Frontal cortex (tissue), 4 donors: ENCODE measurements at places on chromosomes 12 and 14.

GRCh38 chr14:100436745-100437406, 113.7 kb downstream of the SLC25A47 start:
- no peak for DNase-seq

DNA sequence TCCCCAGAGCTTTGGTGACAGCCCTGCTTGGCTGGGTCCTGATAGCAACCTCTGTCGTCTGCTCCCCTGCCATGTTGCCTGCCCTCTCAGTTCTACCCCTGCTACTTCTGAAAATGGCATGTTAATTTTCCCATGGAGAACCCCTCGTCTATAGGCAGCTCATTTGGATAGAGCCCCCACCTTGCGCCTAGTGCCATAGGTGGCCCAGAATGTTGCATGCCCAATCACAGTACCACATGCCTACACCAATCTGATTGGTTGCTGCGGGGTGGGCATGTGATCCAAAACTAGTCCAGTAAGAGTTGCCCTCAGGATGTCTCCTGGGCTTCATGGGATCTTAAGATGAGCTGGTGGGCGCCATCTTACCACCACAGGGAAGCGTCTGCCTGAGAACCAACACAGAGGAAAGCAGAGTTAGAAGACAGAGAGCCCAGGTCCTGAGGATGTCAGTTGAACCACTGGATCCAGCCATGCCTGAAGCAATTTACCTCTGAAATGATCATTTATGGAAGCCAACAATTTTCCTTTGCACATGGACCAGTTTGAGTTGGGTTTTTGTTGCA, 85.7 kb downstream of the PAPOLA start:
- DNase-seq: no peak

GRCh38 chr14:81245771-81246170, 25.0 kb upstream of the GTF2A1 start:
- DNase-seq: no peak

DNA sequence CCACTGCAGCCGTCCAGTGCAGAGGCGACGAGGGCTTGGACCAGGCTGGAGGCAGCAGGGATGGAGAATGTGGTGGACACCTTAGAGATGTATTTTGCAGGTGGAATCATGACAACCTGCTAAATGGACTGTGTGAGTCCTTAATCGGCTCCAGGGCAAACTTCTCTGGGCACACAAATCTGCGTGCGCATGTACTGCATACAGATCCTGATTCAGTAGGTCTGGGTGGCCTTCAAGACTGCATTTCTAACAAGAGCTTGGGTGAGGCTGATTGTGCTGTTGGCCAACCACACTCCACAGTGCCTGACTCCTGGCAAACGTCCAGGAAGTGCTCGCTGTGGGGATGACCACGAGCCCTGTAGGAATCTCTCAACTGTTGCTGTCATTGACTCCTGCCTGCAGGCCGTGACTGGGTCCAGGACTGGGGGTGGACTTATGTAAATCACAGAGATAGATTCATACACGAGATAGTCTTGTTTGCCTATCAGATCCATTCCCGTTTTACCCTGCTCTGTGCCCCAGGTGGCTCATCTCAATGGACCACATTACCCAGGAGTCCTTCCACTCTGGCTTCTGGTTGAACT, 27.2 kb downstream of the JDP2 start:
- no peak for DNase-seq

DNA sequence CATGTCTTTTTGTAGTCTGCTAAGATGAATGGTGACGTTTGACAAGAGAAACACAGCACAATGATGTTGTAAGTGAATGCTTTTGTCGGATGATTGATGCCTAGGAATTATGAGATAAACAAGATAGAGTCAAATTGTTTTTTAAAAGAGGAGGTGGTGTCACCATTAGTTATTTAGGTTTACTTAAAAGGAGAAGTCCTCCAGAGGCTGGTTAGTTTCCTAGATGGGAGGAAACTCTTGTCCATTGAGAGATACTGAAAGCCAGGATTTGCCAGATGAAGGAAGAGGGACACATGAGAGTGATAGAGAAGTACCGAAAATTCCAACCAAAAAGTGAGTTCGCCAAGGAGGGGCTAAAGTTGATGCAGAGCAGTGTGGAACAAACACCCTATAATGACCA, at the start of gene OR10G2:
TSS of gene OR10G2 (minus strand) at position 101 of the 400 bp plus-strand sequence. CDS start at position 3, 98 bp downstream.
- no peak for DNase-seq

- no peak for DNase-seq
Measured at GRCh38 chr12:49646871-49647654, 23.7 kb downstream of the PRPF40B start.

GRCh38 chr12:3995306-3995705, 122.1 kb upstream of the PARP11 start:
- DNase-seq: no peak

- no peak for DNase-seq
Measured at GRCh38 chr14:49769581-49770211, 1.7 kb downstream of the KLHDC2 start.

- no peak for DNase-seq
Measured at GRCh38 chr14:73342670-73343069, 105.4 kb downstream of the PAPLN start.

DNA sequence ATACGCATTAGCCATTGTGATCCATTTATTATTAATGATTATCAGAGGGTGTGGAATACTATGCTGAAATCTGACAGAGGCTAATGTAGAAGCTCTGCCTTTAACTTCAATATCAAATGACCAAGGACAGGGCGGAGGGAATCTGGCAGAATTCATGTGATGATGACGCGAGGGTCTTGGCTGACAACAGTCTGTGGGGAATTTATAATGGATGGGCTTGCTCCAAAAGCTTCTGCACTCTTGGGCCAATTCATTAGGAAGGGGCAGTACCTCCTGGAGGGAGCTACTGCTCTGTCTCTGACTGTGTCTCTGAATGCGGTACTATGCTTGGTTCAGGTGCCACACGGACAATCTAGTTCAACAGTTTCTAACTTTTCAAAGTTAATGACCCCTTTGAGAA, 46.2 kb downstream of the GALNT8 start:
- DNase-seq: no peak

- DNase-seq: no peak
Measured at GRCh38 chr14:65866448-65866847, 453.9 kb downstream of the FUT8 start.

DNA sequence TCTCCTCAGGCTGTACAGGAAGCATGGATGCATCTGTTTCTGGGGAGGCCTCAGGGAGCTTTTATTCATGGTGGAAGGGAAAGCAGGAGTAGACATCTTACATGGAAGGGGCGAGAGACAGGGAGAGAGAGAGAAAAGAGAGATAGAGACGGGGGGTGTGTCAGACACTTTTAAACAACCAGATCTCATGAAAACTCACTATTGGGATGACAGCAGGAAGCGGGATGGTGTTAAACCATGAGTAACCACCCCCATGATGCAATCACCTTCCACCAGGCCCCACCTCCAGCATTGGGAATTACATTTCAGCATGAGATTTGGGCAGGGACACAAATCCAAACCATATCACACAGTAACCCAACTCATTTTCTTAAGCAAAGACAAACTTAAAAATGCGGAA, 110.0 kb upstream of the EEA1 start:
- DNase-seq: no peak

DNA sequence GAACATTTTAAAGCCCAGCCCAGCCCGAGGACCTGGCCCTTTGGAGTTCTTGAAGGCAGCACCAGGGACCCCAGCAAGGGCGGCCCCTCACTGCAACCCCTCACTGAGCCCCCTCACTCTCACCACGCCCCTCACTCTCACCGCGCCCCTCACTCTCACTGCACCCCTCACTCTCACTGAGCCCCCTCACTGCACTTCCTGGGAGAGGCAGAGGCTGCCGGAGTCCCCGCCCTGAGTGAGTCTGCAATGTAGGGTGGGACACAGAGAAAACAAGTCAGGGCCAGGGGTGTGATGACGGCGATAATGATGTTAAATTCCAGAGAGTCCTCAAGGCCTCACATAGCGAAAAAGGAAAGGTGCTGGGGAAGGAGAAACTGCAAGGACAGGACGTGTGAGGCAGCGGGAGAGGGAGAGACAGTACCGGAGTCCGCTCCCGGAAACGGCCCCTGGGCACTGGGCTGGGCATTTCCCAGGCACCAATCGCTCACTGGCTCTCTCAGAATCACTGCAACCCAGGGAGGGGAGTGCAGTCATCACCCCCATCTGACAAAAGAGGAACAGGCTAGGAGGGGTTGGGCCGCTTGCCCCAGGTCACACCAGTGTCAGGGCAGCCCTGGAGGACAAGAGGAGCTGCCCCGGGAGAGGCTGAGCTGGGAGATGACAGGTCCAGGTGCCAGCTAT, 24.9 kb downstream of the CCDC88C start:
- no peak for DNase-seq

- no peak for DNase-seq
Measured at GRCh38 chr12:388541-389141, 479 bp downstream of the KDM5A start.

DNA sequence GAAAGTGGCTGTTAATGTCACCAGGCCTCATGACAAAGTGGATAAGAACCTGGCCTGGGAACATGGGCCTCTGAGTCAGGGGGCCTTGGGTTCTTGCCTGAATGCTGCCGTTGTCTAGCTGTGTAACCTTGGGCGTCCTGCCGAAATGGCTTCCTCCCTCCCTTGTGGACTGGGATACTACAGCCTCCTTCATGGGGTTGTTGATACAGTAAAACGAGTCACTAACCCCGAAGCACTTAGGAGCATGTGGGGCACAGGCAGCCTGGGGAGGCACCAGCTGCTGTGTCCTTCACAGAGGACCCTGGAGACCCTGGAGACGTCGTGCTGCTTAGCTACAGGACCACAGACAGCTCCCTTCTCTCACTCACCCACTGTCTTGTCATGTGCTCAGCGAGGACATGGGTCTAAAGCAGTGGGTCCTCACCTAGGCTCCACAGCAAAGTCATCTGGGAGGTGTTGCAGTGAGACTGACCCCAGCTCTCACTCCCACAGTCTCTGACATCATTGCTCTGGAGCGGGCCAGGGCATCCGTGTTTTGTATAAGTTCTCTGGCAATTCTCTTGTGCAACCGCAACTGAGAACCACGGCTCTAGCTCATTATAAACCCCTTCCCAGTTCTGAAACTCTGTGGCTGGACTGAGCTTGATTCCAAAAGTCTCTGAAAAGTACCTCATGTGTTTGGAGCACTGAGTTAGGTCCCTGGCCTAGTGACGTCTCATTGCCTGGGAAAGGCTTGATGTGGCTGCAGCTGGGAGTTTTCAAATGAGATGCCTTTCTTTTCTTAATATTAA, 42.1 kb downstream of the SERPINA3 start:
- DNase-seq: no peak

- DNase-seq: no peak
Measured at GRCh38 chr12:65881348-65881961, 57.2 kb downstream of the HMGA2 start.

GRCh38 chr12:14562279-14562678, 5.4 kb downstream of the PLBD1 start:
- no peak for DNase-seq

GRCh38 chr14:26499546-26499945, 98.3 kb downstream of the NOVA1 start:
- no peak for DNase-seq

GRCh38 chr14:51783765-51784164, 76.6 kb upstream of the GNG2 start:
- no peak for DNase-seq

- peak; percentile 64 for DNase-seq
Measured at GRCh38 chr12:48815126-48816110, 2.9 kb upstream of the CACNB3 start.

- DNase-seq: no peak
Measured at GRCh38 chr12:53211476-53212381, 4.7 kb upstream of the ITGB7 start.

DNA sequence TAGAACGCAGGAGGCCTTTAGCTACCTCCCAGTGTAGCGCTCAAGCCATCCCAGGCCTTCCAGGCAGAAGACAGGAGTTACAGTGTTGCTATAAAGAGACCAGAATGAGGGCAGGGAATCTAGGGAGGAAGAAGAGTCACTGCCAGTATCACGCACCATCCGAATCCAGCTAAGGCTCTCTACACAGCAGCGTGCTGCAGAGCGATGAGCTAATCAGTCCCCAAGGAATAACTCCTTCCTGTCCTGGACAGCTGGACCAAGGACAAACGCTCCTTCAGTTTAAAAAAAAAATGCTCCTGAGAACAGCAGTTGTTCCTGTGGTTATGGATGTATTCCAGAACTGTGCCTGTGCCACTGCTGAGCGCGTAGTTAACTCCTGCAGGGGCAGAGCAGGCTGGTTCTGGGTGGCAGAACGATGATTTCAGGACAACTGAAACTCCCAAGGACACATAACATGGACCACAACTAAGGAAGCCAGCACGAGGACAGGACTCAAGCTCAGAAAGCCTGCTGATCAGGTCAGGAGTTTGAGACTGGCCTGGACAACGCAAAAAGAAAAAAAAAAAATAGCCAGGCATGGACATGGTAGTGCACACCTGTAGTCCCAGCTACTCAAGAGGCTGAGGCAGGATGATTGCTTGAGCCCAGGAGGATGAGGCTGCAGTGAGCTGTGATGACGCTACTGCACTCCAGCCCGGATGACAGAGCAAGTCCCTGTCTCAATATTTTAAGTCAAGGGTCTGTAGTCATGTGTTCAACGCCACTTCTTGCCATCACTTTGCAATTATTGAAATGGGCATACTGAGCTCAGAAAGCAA, 2.6 kb downstream of the IFFO1 start:
- no peak for DNase-seq

DNA sequence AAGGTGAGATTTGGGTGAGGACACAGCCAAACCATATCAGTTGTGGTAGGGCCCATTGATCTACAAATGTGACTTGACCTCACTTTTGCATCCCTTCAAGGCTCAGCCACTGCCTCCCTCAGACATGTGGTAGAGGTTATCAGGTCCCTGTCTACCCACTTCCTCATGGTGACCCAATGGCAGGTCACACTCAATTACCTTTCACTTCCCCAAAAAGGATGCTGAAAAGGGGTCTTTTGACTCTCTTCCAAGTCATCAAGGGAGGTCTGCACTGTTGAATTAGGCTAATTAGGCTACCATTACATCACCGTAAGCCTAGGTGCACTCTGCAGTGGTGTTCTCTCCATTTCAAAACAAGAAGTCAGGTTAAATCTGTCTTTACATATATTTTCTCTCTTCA, 22.6 kb upstream of the DRAM1 start:
- DNase-seq: no peak

DNA sequence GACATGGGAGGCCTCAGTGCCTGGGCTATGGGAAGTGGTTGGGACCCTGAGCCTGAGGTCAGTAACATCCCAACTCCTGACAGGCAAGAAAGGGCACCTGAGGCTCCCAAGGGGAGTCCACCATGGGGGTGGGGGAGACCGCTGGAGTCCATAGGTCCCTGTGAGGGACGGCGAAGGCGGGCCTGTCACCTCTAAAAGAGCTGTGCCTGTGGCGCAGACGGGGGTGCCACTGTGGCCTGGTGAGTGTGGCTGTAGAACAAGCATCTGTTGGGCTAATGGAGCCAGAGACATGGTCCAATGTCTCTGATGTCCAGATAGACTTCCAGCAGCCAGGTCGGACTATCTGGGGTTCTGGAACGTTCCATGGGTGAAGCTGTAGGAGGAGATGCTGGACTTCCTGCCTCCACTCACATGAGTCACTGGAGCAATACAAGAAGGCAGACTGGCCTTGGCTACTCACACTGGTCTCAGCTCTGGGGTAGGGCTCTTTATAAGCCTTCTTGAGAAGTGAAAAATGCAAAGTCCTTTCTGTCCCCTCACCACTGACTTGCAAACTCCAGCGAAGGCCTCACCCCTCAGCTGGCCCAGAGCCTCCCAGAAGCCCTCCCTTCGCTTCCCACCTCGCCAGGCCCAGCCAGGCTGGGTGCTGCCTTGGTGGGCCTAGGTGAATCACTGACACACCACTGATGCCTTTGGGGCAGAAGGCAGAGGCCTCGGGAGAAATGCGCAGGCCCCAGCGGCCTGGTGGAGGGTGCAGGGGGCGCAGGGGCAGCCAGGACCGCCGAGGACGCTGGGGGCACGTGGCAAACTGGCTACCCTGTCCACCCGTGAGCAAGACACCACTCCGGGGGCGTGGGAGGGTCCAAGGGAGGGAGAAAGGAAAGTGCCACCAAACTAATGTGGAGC, 1.1 kb upstream of the TRAF3 start:
- DNase-seq: peak; percentile 60
